Hepatic stellate cell (primary cell): ENCODE measurements at places on chromosomes 6 and 20.

- DNase-seq, result no peak
Measured at GRCh38 chr20:23096986-23097520, 10.9 kb upstream of the CD93 start.

- no peak for DNase-seq
Measured at GRCh38 chr20:4633379-4633778, 88.3 kb upstream of the PRND start.

- DNase-seq, result no peak
Measured at GRCh38 chr20:12670301-12670700, 338.5 kb upstream of the SPTLC3 start.

- no peak for DNase-seq
Measured at GRCh38 chr20:44970243-44970757, 4.0 kb downstream of the STK4 start.

GRCh38 chr6:151661928-151662327, 145.6 kb upstream of the ESR1 start:
- no peak for DNase-seq
